Left colon (tissue), 2 donors: ENCODE measurements at places on chromosomes 6 and 20.

DNA sequence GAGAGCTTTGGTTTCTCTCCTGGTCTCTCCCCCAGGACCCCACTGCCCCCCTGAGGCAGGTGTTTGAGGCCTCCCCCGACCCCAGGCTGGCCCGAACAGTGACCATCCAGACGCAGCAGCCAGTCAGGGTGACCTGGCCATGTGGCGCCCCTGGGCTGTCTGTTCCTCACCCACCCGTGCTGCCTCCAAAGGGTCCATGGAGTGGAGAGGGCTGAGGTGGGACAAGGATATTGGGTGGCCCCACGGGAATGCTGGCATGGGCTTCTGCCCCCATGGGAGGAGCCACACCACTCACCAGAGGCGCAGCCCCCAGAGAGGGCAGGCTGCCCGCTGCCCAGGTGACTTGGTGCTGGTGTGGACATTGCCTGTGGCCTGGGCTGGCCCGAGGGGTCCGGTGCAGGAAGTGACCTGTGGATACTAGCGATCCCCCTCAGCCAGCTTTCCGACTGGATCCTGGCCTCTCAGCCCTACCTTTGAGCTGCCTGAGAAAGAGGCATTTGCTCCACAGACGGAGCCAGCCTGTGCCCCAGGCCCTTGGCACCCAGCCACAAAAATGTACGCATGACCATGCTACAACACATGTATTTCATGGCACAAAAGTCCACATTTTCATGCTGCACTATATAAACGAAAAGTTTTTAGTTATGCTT lies 50.8 kb downstream of the BCAS4 start:
- DNase-seq: no peak

DNA sequence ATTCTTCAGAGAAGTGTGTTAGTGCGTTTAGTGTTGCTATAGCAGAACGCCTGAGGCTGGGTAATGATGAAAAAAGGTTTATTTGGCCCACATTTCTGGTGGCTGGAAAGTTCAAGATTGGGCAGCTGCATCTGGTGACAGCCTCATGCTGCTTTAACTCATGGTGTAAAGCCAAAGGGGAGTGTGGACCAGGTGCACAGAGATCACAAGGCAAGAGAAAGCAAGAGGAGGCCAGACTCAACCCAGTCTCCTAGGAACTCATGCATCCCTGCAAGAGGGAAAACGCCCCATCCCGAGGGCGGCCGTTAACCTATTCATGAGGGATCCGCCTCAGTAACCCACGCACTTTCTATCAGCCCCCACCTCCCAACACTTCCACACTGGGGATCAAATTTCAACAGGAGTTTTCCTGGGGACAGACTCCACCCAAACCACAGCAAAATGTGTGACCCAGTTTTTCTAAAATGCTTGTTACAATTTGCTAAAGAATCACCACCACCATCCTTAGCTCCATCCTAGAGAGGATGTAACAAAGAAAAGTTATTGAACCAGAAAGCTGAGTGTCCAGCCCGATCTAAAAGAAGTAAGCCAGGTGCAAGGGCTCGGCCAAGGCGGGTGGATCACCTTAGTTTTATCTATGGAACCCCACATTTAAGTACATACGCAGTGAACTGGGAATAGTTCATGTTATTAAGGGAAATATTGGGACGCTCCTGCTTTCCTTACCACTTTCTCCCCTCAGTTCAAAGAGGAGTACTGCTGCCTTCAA lies 164.8 kb downstream of the QKI start:
- no peak for DNase-seq

GRCh38 chr6:130810307-130811030 lies 16.7 kb upstream of the SMLR1 start:
- DNase-seq: no peak

- DNase-seq: peak; percentile 16
Measured at GRCh38 chr6:161169696-161170095, 104.2 kb downstream of the AGPAT4 start.

- no peak for DNase-seq
Measured at GRCh38 chr6:138410972-138411880, 7.2 kb downstream of the HEBP2 start.

GRCh38 chr6:52577778-52578463 lies 1.1 kb upstream of the TRAM2 start:
- DNase-seq: no peak

DNA sequence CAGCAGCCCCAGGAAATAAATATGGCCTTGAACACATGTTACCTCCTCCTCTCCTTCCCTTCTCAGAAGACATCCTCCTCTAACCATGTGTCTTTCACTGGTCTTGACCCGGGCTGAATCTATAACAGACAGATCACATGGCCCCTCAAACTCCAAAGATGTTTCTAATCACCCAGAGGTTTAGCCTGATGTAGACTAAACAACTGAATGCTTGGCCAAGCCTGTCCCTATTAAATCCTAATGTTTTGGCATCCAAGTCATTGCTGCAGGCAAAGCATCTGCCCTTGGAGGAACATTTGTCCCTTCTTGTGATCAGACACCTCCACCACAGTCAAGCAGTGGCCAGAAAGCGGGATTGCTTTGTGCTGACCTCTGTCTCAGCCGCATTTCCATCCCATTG lies 65.5 kb downstream of the ANKRD60 start:
- DNase-seq: no peak

DNA sequence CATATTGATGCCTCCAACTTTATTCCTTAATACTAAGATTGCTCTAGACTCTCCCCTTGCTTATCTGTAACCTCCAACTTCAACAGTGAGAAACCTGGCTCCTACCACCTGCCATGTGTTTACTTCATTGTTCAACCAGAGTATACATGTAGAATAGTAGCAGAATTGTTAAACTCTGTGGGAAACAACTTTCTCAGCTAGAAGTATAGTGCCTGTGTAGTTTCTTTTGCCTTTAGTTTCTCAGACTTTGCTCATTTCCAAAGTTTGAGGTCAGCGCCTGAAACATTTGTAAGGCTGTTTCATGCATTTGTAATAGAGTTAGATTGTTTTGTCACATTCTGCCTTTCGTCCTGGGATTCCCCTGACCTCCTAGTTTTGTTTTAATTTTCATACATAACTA lies 34.9 kb upstream of the HECA start:
- no peak for DNase-seq

GRCh38 chr6:52116605-52116948 lies 29.2 kb upstream of the PKHD1 start:
- DNase-seq: no peak

DNA sequence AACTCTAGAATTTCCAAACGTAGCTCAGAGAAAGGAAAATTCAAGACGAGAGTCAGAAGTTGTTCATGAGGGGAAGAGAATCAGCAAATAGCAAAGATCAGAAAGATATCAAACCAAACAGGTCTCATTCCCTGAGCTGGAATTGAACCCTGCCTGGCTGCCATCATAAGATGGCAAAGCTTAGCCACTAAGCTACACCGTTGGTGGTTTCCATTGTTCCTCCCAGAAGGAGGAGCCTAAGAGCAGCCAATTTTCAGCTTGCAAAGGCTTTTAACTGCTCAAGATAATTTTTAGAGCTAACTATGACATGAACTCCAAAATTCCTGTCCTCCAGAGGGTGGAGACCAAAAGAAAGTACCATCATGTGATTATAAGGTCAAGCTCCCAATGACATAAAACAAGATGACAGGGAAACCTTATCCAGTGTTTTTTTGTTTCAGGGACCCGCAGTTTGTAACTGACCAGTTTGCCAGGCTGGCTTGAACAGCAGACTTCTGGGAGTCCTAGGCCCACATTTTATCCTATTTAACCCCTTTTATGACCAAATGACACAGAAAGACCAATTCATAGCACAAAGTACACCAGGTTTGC lies 55.9 kb downstream of the COL11A2 start:
- no peak for DNase-seq

GRCh38 chr20:4664691-4665360 lies 56.9 kb upstream of the PRND start:
- no peak for DNase-seq

- DNase-seq: no peak
Measured at GRCh38 chr6:136767570-136768309, 24.5 kb downstream of the MAP3K5 start.

GRCh38 chr6:32622545-32623401 lies 14.4 kb upstream of the HLA-DQA1 start:
- peak; percentile 63 for DNase-seq

DNA sequence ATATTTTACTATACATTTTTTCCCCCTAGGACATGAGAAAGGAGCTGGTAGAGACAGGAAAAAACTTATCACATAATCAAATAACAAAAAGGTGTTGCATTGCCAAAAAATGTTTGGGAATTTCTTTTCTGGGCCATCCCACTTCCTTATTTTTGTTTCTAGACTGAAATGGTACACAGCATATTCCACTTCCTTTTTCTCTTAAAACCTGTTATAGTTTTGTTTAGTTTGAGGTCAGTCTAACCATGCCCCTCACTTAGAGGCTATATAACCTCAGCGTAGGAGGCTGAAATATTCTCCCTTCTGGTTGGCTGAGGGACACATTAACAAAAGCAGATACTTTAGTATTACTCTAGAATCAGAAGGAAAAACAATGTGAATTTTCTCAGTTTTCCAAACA lies 323.9 kb downstream of the GJA1 start:
- DNase-seq: no peak

GRCh38 chr6:27296106-27296783 lies 15.8 kb downstream of the POM121L2 start:
- no peak for DNase-seq

DNA sequence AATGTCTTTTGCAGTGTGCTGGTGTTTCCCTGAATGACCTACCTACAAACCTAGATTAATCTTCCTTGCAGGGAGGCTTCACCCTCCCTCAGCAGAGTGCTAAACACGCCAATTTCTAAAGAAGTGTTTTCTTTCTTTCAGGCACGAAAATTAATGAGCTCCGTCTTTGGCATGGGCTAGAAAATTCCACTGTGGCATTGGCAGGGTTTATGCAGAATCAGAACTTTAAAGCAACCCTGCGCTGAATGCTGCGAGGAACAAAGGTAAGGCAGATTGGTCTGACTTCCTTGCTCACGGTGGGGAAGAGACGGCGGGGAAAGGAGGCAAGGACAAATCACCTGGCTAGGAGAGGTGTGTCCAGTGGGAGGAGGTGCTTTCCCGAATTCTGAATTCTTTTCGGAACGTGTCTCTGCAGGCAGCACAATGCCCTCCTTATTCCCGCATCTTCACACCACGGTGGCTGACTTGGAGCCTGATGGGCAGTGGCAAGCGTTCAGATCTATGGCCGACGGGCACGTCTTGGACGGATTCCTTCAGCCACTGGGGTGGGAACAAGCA lies 6.2 kb upstream of the BANF2 start:
- no peak for DNase-seq

DNA sequence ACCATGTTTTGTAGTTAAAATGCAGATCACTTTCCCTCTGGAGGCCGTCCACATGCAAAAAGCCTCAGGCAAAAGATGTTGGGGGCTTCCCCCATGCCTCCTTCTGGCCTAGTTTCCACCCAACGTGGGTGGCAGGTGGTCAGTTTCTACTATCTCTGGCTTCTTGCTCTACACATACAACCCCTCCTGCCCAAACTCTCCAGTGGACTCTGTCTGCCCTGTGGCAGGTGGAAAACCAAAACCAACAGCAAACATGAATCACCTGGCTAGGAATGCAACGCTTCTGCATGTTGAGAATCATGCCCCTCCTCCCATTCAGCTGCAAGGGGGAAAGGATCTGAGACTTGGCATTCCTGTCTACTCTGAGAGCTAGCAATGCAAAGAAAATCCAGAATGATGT lies 94.8 kb downstream of the MBOAT1 start:
- no peak for DNase-seq

GRCh38 chr6:161104966-161105365 lies 113.4 kb downstream of the MAP3K4 start:
- no peak for DNase-seq

- no peak for DNase-seq
Measured at GRCh38 chr20:53146201-53146891, 174.2 kb downstream of the TSHZ2 start.

GRCh38 chr6:71402096-71402495 lies 113.5 kb downstream of the OGFRL1 start:
- no peak for DNase-seq

- DNase-seq: no peak
Measured at GRCh38 chr6:39926668-39927067, 7.6 kb downstream of the MOCS1 start.

GRCh38 chr20:49851991-49852390 lies 39.4 kb downstream of the SLC9A8 start:
- no peak for DNase-seq

- no peak for DNase-seq
Measured at GRCh38 chr6:109050447-109051102, 44.1 kb downstream of the SESN1 start.

GRCh38 chr6:76768556-76768955 lies 694.7 kb downstream of the HTR1B start:
- DNase-seq: no peak

GRCh38 chr20:17470973-17471372 lies 60.2 kb downstream of the BFSP1 start:
- DNase-seq: no peak

GRCh38 chr20:50844430-50845100 lies 49.7 kb downstream of the BCAS4 start:
- no peak for DNase-seq

- no peak for DNase-seq
Measured at GRCh38 chr20:10492065-10492464, 57.0 kb downstream of the SLX4IP start.

DNA sequence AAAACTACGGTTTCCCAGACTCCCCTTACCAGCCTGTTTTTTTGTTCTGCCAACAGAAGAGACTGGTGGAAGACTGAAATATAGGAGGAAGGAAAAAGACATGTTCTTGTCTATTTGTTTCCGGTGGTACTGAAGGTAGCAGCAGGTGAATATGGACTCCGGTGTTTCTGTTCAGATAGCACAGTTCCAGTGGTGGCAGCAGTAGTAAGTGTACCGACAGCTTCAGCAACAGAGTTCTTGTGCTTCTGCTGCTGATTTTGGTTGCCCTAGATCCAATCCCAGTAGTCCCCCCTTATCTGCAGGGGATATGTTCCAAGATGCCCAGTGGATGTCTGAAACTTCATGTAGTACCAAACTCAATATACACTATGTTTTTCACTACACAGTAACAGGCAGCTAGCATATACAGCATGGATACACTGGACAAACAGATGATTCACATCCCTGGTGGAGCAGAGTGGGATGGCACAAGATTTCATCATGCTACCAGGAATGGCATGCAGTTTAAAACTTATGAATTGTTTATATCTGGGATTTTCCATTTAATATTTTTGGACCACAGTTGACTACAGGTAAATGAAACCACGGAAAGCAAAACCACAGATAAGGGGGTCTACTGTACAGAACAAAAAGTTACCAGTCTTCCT lies 301.8 kb downstream of the BTBD9 start:
- DNase-seq: no peak

DNA sequence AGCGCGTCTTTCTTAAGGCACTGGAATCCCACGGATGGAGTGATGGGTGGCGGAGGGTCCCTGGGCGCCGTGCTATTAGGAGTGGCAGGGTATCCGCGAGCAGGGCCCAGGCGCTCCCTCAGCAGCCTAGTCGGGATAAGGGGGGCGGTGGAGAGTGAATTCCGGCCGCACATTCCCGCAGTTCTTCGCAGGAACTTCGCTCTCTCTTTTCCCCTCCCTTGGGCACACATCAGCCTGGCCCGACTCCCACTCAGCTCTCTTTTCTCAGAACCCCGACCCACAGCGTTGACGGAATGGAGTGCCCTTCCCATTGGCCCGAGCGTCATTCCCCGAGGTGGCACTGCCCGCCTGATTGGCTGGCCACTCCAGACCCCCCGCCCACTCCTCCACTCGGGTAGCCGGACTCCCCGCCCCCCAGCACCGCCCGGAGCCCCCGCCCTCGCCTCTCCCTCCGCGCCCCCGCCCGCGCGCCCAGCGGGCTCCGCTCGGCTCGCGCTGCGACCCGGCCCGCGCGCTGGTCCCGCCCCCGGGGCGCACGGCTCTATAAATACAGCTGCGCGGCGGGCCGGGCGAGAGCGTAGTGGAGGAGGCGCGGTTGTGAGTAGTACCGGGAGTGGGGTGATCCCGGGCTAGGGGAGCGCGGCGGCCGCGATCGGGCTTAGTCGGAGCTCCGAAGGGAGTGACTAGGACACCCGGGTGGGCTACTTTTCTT lies at the start of gene ID4:
Gene ID4, plus strand, starts transcription at position 572 of the 712 bp plus-strand sequence. CDS start 385 bp downstream, outside the sequence.
- DNase-seq: peak; percentile 85
